Skin of body (tissue), 3 donors: ENCODE measurements at places on chromosomes 3 and 15.
A peak's percentile ranks its signal among the peaks of the same experiment; 100 is the strongest.

DNA sequence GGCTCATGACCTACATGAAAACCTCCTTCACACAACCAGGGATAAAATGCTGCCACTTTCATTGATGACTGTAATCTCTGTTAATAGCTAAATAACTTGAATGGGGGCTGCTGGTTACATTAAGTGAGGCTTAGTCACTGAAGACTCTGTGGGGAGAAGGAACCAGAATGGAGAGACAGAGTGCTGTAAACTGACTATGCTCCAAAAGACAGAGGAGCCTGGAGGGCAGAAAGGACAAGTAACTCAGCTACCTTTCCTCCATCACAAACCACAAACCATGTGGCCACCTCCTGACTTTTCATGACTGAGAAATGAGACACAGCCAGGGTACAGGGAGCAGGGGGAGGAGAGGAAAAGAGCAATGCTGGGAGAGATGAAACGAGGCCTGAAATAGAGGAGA is 97.1 kb upstream of the TRIM42 start:
- no peak for DNase-seq

- DNase-seq: no peak
Measured at GRCh38 chr3:146813496-146813895, 208.3 kb upstream of the PLSCR5 start.

DNA sequence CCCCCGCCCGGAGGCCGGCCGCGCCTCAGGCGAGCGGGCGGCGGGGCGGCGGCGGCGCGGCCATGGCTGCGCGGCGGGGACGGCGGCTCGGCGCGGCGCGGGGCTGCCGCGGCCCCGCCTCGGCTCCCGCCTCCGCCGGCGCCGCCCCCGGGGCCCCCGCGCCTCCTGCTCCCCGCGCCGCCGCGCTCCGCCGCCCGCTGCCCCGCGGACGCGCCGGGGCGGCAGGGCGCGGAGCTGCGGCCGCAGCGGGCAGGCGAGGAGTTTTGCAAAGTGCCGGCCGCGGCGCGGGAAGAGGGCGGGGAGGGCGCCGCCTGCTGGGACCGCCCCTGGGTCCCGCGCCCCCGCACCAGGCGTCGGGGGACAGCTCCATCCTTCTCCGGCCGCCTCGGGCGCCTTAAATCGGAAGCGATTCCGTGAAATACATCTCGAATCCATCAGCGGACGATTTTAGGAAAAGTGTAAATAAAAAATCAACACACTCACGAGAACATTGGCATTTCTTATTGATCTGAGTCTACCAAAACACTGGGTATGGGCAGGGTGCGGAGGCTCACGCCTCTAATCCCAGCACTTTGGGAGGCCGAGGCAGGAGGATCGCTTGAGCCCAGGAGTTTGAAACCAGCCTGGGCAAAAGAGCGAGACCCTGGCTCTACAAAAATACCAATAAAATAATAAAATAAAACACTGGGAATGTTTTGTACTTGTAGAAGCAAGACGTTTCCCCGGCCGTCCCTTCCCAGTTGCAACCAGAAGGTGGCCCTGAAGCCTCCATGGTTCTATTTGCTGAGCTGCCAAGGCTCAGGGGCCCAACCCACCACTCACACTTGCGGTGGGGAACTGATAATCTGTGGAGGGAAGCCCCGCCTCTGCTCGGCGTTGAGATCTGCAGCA is 136.9 kb downstream of the NUP210 start:
- DNase-seq: no peak

DNA sequence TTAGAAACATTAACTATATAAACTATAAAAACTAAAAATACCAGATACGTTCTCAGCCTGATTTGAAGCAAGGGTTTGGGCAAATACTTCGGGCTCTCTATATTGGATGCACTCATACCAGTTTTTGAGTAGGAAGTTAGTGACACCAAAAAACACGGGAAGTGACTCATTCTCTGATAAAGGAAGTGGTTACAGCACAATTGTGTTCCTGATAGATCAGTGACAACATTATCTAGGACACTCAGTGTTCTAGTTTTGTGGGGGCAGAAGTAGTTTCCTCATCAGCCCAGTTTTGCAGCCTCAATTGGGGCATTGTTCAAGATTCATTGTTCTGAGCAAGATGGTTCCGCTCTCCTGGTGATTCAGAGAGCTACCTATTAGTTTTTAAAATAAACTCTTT is 469.6 kb upstream of the DPPA4 start:
- no peak for DNase-seq

- DNase-seq: no peak
Measured at GRCh38 chr3:53043738-53044137, 2.1 kb downstream of the SFMBT1 start.

GRCh38 chr3:128523591-128523990 is 30.6 kb upstream of the GATA2 start:
- DNase-seq: no peak

GRCh38 chr3:100634493-100635272 is 25.3 kb downstream of the ADGRG7 start:
- DNase-seq: no peak

DNA sequence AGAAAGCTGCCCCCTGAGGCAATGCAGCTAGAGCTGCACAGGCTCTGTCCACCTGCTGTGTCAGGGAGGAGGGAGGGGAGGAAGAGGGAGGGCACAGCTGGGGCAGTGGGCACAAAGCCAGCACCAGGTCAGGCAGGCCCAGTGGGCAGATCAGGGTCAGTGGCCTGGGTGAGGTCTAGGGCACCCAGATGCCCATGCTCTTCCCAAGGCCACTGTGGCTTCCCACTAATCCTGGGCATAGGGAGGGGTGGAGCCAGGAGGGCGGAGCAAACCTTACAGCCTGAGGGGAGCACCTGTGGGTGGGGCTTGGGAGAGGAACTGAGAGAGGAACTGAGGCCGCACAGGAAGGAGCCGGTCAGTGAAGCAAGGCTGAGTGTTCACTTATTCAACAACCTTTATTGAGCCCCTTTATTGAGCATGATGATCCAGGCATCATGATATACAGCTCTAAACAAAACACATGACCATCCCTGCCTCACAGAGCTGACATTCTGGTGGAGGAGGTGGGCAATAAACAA is 55.0 kb downstream of the RHCG start:
- DNase-seq: no peak

DNA sequence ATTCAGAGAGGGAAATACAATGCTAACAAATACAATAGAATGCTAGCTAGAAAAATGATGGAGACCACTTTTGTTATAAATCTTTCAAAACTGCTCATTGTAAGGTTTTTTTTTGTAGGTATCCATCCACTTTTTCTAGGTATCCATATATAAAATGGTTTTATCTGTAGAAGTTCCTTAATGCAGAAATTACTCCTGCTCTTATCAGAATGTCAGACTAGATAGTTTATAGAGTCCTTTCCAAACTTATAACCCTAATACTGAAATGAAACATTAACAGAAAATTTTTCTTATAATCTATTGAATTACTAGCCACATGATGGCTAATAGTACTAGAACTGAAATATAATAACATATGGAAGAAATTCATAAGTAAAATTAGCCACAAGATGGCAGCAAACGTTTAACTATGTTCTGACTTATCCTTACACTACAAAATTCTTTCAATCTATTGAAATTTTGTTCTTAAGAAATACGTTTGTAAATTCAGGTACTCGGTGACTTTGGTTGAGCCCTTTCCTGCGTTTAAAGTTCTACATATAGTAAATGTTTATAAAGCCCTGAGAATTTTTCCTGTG is 58.5 kb downstream of the ECT2 start:
- peak; percentile 73 for DNase-seq

GRCh38 chr3:171058058-171058457 is 31.5 kb upstream of the SLC2A2 start:
- no peak for DNase-seq

DNA sequence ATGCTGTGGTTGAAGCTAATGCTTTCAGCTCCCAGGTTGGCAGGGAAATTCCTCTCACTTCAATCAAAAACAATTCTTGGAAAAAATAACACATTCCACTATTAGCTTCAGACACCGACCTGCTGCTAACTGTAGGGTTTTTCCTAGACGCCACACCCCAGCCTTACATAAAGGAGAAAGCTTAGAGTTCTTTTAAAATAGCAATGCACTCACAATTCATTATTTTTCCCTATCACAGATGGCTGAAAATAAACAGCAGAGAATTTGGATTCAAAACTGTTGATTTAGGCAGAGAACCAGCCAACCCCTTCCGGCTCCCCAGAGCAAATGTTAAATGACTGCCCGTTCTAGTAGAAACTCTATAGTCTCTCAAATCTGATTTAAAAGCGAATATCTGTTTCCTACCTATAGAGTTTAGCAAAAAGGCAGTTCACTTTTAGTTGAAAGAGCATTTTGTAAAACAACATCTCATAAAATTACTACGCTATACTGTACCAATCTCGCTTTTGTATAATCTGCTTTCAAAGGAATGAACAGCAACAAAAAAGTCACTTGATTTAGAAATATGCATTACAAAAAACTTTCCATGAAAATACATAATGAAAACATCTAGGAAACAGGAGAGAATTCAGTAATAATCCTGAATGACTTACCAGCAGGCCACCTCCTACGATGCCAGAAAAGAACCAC is 586 bp downstream of the TM4SF1 start:
- DNase-seq: no peak

- no peak for DNase-seq
Measured at GRCh38 chr3:126999383-126999782, 16.5 kb downstream of the PLXNA1 start.

DNA sequence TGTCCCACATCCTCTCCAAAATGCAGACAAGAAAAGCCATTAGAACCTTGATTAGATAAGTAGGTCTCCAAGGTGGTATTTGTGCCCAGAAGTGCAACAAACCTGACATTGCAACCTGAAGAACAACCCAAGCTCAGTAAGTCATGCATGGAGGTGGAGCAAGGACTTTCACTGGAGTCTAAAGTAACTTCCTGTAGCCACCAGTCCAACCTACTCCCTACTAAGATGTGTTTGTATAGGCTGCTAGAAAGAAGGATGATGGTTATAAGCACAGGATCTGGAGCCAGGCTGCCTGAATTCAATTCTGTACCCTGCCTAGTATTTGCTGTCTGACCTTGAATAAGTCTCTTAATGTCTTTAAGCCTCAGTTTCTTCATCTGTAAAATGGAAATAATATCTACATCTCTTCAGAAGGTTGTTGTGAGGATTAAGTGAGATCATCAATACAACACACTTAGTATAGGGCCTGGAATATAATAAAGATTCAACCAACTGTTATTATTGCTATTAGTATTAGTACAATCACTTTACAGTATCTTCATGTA is 32.3 kb downstream of the HDC start:
- DNase-seq: no peak

- no peak for DNase-seq
Measured at GRCh38 chr3:10340046-10340445, 19.1 kb upstream of the SEC13 start.

DNA sequence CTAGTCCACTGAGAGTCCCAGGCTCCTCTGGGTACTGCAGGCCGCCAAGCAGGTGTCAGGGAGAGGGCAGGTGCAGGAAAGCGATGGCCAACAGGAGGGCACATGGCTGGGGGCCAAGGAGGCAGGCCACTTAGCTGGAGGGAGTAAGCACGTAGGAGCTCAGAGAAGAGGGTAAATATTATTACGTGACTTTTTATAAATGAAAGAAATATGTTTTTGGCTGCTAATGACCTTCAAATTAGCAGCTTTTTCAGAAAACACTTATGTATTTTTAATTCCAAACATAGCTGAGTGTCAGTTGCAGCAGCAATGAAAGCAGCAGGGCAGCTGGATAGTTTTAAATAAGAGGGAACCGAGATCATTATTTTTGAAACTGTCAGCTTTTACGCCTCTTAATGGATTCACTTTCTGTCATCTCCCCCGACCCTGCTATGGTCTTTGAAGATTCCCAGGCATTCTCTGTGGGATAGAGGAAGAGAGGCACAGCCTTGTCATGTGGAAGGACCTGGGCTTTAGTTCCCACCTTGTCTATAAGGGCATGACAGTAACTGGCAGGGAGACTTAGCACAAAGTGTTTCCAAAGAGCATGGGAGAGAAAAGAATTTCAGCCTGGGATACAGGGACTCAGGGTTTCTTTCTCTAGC is 477.1 kb downstream of the EPHB1 start:
- no peak for DNase-seq

GRCh38 chr3:17985658-17986347 is 243.4 kb upstream of the TBC1D5 start:
- DNase-seq: no peak

DNA sequence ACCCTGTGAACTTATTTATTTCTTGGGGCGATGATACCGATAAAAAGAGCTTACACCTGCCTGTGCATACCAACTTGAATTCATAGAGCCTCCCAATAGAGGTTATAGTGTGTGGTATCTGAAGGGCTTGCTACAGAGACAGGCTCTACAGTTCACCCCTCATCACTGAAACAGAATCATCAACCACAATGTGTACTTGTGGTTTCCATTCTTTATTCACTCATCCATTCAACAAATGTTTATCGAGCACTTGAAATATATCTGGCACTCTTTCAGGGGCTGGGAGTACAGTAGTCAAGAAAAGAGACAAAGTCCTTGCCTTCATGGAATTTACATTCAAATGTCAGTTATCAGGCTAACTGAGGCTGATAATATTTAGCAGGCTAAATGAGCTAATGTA is 134.4 kb upstream of the SKOR1 start:
- no peak for DNase-seq

GRCh38 chr3:138451595-138452162 is 17.3 kb downstream of the ESYT3 start:
- DNase-seq: no peak

- no peak for DNase-seq
Measured at GRCh38 chr3:58329150-58329921, 3.4 kb upstream of the PXK start.

DNA sequence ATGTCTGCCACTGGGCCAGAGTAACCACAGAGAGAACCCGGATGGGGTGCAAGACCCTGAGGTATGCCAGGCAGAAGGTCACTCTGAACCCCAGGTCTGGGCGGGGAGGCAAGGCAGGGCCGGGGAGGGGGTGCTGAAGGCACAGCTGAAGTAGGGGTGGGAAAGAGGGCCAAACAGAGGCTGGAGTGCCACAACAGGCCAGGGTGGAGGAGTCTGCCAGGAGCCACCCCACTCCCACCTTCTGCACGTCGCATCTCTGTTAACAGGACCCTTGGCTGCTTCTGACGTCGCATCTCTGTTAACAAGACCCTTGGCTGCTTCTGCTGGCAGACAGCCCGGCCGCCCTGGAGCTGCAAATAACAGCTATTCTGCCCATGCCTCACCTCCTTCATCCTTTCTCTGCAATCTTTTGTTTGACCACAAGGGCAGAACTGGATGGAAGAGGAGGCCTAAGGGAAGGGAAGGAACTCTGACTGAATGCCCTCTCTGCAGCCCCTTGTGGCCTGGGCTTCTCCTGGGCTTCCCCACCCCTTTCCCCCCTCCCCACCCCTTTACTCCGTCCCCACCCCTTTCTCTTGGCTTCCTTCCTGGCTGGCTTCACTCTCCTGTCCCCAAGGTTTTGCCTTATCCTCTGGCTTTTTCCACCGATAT is 20.6 kb upstream of the FBLN2 start:
- DNase-seq: no peak

DNA sequence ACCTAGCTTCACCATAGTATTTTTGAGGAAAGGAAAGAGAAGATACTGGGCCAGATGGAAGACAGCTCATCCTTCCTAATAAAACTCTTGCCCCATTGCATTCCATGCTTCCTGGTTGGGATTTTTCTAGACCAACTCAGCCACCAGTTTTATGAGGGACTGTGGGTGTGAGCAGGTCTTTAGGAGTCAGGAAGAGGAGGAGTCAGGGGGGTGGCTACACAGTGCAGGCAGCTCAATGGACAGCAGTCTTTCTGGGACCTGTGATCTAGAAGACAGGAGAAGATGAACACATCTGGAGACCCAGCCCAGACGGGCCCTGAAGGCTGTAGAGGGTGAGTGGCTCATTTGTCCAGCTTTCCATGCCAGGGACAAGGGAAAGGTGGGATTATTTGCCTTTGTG is at the start of gene NOX5:
Gene NOX5, plus strand, starts transcription at position 242 of the 400 bp plus-strand sequence. Its CDS starts 41 bp downstream, at position 283.
- DNase-seq: no peak

GRCh38 chr3:25027650-25028049 is 400.4 kb upstream of the RARB start:
- DNase-seq: no peak
